ENCODE measurements at places on chromosomes 2 and 18.

- DNase-seq: no peak
These were observed 46.1 kb downstream of the SPATS2L start for GRCh38 chr2:200352636-200353035.

GRCh38 chr2:136137982-136138381 is 20.0 kb upstream of the CXCR4 start:
- DNase-seq: no peak

- no peak for DNase-seq
These were observed 49.7 kb upstream of the CD28 start for GRCh38 chr2:203656522-203657287.

DNA sequence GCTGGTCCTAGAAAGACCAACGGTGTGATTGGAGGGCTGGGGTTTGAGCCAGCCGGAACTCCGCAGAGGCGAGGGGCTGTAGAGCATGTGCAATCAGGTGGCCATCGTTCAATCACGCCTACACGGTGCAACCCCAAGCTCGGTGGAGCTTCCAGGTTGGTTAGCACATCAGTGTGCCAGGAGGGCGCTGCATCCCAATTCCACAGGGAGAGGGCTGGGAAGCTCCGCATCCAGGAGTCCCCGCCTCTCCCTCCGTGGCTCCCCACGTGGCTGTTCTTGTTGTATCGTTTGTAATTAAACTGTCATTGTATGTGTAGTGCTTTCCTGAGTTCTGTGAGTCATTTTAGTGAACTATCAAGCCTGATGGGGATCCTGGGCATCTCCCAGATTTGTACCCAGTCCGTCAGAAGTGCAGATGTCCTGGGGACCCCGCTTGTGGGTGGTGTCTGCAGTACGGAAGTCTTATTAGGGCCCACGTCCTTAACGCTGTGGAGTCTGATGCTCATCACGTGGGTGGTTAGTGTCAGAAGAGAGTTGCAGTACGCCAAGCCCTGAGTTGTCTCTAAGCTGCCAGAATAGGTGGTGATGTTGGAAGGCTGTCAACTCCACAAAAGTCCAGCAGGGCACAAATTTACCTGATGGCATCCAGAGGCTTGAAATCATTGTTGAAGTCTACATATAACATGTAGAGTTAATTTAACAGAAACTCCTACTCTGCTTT is 20.6 kb upstream of the AMMECR1L start:
- no peak for DNase-seq

- no peak for DNase-seq
These were observed 157.9 kb downstream of the ADCYAP1 start for GRCh38 chr18:1062588-1062987.

DNA sequence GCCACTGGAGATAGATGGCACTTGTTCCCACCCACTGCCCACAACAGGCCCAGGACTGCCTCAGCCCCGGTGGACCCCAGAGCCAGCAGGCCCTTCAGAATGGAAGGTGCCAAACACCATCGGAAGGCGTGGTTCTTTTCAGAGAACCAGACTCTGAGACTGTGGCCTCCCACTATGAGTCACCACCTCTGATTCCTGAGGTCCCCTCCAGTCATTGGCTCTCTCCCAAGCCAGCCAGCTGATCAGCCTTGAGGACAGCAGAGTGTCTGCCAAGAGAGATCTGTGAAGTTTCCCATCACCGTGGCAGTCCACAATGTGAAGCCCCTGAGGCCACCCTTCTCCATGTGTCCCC is 10.4 kb upstream of the MAP3K2 start:
- no peak for DNase-seq

- no peak for DNase-seq
These were observed 353.8 kb downstream of the INSIG2 start for GRCh38 chr2:118442046-118442445.
